ENCODE measurements at places on chromosomes 6 and 20. TPM values are rescaled to one million over a fixed set of nuclear protein-coding genes. Genes with fewer than 3 reads are reported as not detected.
A peak's percentile ranks its signal among the peaks of the same experiment; 100 is the strongest.

DNA sequence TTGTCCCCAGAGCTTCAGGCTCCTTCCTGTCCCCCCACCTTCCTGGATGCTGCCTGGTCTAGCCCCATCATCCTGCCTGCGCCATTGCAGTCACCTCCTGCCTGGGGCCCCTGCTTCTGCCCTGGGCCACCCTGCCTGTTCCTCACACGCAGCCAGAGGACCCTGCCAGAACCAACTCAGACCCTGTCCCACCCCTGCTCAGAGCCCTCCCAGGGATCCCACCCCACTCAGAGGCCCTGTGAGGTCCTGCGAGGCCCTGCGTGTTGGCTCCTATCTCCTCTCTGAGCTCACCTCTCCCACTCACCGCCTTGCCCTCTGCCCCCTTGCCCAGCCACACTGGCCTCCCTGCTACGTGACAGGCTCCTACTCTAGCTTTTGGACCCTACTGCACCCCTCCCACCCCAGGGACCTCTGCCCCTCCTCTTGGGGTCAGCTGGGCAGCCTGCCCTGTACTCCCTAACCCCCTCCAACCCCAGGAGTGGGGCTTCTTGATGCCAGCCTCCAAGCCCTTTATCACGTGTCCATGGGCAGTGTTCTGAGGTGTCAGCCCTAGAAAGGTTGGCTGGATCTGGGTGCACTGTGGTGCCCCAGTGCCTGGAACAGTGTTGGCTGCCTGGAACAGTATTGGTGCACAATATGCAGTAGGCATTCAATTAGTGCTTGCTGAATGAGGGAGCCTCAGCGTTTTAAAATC lies 68.3 kb downstream of the CEBPB start:
- no peak for DNase-seq
- peak overlapping the region; percentile 99 for H3K27ac ChIP-seq
- H3K27me3 ChIP-seq, result no peaks in the 10 kb centered on the region
- no peak overlapping the region for H3K4me3 ChIP-seq
- H3K4me1 ChIP-seq, result peaks cover 86% of the 10 kb centered on the region

DNA sequence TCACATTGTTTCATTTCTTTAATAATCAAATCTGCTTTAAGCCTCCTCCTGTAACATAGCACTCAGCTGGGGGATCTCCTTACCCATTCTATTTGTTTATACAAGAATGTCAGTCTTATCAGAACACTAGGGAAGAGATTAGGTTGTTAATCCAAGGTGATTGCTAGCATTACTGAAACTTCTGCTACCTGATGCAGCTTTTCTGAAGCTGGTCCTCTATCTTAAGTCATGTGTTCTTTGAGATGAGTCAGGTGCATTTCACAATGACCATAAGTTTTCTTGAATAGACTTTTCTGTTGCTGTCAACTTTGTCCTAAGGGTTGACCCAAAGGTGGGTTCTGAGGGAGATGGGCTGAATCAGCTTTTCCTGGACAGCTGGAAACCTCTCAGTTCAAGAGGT lies 60.7 kb upstream of the SYNCRIP start:
- H3K4me1 ChIP-seq, result no peaks in the 10 kb centered on the region
- H3K27ac ChIP-seq, result no peak overlapping the region
- H3K36me3 ChIP-seq, result no peaks in the 10 kb centered on the region
- H3K4me3 ChIP-seq, result no peak overlapping the region
- no peaks in the 10 kb centered on the region for H3K27me3 ChIP-seq

- H3K4me1 ChIP-seq, result no peaks in the 10 kb centered on the region
- DNase-seq, result no peak
- no peak overlapping the region for H3K27ac ChIP-seq
- H3K4me3 ChIP-seq, result no peak overlapping the region
- H3K27me3 ChIP-seq, result no peaks in the 10 kb centered on the region
Observed at GRCh38 chr6:106702451-106703110, 73.2 kb downstream of the QRSL1 start.

DNA sequence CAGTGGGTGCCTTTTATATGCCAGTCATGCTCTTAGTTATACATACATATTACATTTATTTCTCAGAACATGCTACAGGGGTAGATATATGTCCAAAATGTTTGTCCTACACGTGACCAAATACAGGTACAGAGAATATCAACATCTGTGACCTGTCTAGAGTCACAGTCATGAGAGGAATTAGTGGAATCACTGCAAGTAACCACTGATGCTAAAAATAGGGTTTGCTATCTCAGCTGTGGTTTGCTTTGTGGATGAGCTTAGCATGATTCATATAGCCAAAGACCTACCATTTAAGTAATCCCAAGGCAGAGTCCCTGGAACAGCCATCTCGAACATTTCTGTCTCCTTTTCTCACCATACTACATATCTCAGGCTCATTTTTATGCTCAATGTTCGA lies 32.3 kb downstream of the GSTA3 start:
- no peaks in the 10 kb centered on the region for H3K27me3 ChIP-seq
- H3K4me1 ChIP-seq, result peaks cover 15% of the 10 kb centered on the region
- peak; percentile 43 for DNase-seq
- H3K27ac ChIP-seq, result no peak overlapping the region

- H3K27ac ChIP-seq, result no peak overlapping the region
- H3K36me3 ChIP-seq, result no peaks in the 10 kb centered on the region
- H3K4me1 ChIP-seq, result no peaks in the 10 kb centered on the region
- no peaks in the 10 kb centered on the region for H3K27me3 ChIP-seq
Observed at GRCh38 chr20:9454791-9455190, 59.6 kb upstream of the LAMP5 start.

Gene ZNF165
- total RNA-seq, result 10.5 TPM

Gene FNDC1
- not detected for total RNA-seq
